Activated CD8-positive, alpha-beta memory T cell treated with anti-CD3 and anti-CD28 coated beads for 4 hours (primary cell): ENCODE measurements at places on chromosomes 6 and 20.

DNA sequence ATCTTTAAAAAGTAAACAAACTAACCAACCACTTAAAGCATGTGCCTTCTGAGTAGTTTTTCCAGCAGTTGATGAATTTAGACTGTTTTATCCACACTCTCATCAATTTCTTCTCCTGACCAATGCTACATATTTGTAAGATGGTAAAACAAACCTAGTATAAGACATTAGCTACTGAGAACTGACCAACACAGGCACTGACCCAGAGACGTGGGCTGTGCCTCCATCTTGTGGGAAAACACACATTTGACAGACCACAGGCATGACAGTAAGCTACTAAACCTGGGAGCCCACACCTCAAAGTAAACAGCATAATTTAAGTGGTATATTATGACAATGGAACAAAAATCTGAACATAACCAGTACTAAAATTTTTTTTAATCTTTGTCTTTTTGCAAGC is 121.4 kb upstream of the NRSN1 start:
- no peak for DNase-seq

GRCh38 chr6:54730767-54731630 is 115.6 kb upstream of the FAM83B start:
- no peak for DNase-seq

- DNase-seq: no peak
Measured at GRCh38 chr20:14996883-14997672, 659.7 kb upstream of the FLRT3 start.

GRCh38 chr20:37804584-37805566 is 98.1 kb upstream of the VSTM2L start:
- no peak for DNase-seq

DNA sequence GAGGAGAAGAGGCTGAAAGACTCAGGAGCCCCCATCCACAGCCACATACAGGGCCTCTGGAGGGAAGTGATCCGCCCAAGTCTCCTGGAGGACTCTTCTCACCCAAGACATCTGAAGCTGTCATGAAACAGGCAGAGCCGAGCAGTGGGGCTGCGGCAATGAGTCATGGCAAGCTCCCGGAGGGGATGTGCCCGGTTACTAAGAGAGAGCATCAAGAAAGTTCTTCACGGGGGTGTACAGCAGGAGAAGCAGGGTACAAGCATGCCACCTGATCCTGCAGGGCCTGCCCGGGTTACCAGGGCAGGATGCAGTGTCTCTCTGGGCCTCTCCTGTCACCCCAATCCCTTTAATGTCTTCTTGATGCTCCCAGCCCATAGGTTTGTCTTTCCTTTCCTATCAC is 21.1 kb downstream of the TRIM26 start:
- DNase-seq: no peak

- no peak for DNase-seq
Measured at GRCh38 chr20:19449051-19449450, 236.6 kb downstream of the SLC24A3 start.

- no peak for DNase-seq
Measured at GRCh38 chr6:164897523-164898235, 411.7 kb downstream of the C6orf118 start.

GRCh38 chr20:61295682-61296628 is 43.9 kb downstream of the CDH4 start:
- no peak for DNase-seq

- no peak for DNase-seq
Measured at GRCh38 chr20:46640044-46640443, 11.2 kb downstream of the SLC13A3 start.

DNA sequence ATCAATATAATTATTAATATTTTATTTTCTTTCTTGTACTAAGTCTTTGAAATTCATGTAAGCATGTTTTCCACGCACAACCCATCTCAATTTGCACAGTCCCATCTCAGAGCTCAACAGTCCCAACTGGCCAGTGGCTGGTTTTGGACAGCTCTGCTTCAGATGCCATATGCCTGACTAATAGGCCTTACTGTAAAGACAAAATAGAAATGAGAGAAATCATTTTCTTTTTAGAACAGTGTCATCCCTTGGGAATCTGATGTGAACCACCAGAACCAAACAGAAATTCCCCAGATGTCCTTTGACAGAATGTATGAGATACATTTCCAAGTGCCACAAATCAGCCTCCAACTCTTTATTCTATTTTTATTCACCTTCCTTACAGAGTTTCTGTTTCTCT is 338.9 kb downstream of the ESR1 start:
- DNase-seq: no peak
